Endothelial cell (in vitro differentiated cells): ENCODE measurements at places on chromosomes 7 and 10. TPM values are rescaled to one million over a fixed set of nuclear protein-coding genes. Genes with fewer than 3 reads are reported as not detected.

GRCh38 chr10:2306081-2306480, 568.8 kb upstream of the ADARB2 start:
- no peak for DNase-seq
- no peak overlapping the region for H3K27ac ChIP-seq
- no peaks in the 10 kb centered on the region for H3K27me3 ChIP-seq
- H3K4me1 ChIP-seq: no peaks in the 10 kb centered on the region

- H3K27me3 ChIP-seq: no peaks in the 10 kb centered on the region
- H3K4me3 ChIP-seq: no peak overlapping the region
- H3K4me1 ChIP-seq: peaks cover 10% of the 10 kb centered on the region
- no peak for DNase-seq
These were observed 155.7 kb downstream of the PLXNA4 start for GRCh38 chr7:132420527-132420926.

GRCh38 chr7:106795877-106796231, 69.2 kb upstream of the PIK3CG start:
- DNase-seq: no peak
- H3K4me3 ChIP-seq: peak overlapping the region; percentile 37
- no peak overlapping the region for H3K27ac ChIP-seq
- H3K4me1 ChIP-seq: no peaks in the 10 kb centered on the region

- no peak overlapping the region for H3K4me3 ChIP-seq
- H3K27ac ChIP-seq: no peak overlapping the region
- no peaks in the 10 kb centered on the region for H3K36me3 ChIP-seq
- DNase-seq: no peak
- peaks cover 44% of the 10 kb centered on the region for H3K4me1 ChIP-seq
These were observed 81.7 kb upstream of the NRP1 start for GRCh38 chr10:33416209-33416608.

- H3K36me3 ChIP-seq: peaks cover 39% of the 10 kb centered on the region
- no peak for DNase-seq
- no peak overlapping the region for H3K27ac ChIP-seq
- no peaks in the 10 kb centered on the region for H3K4me1 ChIP-seq
These were observed 125.1 kb downstream of the TRRAP start for GRCh38 chr7:99003419-99003818.

- no peak overlapping the region for H3K4me3 ChIP-seq
- H3K36me3 ChIP-seq: no peaks in the 10 kb centered on the region
- H3K27ac ChIP-seq: no peak overlapping the region
- H3K27me3 ChIP-seq: no peaks in the 10 kb centered on the region
- DNase-seq: no peak
- no peaks in the 10 kb centered on the region for H3K4me1 ChIP-seq
These were observed 840.8 kb downstream of the GRM8 start for GRCh38 chr7:126411821-126412383.

DNA sequence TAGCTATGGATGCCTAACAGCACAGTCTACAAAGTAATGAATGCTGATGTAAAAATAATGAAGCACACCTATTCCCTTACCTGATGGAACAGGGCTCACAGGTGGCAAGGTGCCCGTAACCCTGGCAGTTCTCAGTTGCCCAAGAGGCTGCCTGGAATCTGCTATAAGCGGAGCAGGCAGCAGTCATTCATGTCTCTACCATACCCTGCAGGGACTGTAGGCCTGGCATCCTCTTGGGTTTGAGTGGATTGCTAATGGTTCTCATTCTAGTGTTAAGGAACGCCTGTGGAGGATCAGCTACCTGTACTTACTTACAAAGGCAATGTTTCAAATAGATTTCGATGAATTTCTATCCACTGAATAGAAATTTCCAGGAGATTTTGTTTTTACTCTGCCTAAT, 38.4 kb downstream of the BAIAP2L1 start:
- H3K4me1 ChIP-seq: peaks cover 19% of the 10 kb centered on the region
- H3K4me3 ChIP-seq: no peak overlapping the region
- peaks cover 11% of the 10 kb centered on the region for H3K36me3 ChIP-seq
- H3K27ac ChIP-seq: no peak overlapping the region

GRCh38 chr7:50174948-50175347, 81.9 kb upstream of the ZPBP start:
- no peaks in the 10 kb centered on the region for H3K27me3 ChIP-seq
- no peaks in the 10 kb centered on the region for H3K36me3 ChIP-seq
- no peak for DNase-seq
- no peak overlapping the region for H3K27ac ChIP-seq
- H3K4me1 ChIP-seq: peaks cover 2% of the 10 kb centered on the region
- no peak overlapping the region for H3K4me3 ChIP-seq

DNA sequence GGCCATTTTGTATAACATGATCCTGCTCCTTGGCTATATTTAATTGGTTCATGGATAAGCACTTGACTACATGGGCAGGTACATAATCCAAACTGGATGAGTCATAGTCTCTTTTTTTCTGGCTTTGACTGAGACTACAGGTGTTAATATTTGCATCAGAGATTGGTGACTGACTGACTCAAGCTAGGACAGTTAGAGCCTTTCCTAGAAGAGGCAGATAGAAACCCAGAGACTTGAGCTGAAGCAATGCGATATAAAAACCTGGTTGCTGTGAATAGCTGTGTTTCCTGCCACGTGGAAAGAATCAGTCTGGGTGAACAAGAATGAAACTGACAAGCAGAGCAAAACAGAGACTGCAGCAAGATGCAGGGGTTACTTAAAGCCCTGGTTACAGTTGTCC, 81.0 kb downstream of the SAMD9 start:
- no peak overlapping the region for H3K27ac ChIP-seq
- H3K4me3 ChIP-seq: no peak overlapping the region
- DNase-seq: no peak
- H3K4me1 ChIP-seq: peaks cover 2% of the 10 kb centered on the region
- no peaks in the 10 kb centered on the region for H3K36me3 ChIP-seq

The CEP41 gene
- total RNA-seq: 14.3 TPM

The OR2A7 gene
- total RNA-seq: 2.6 TPM

The FBXO24 gene
- total RNA-seq: 1.3 TPM

The SLC39A12 gene
- total RNA-seq: 0.10 TPM
